ENCODE measurements at places on chromosomes 1 and 21.

GRCh38 chr1:83818916-83819315 lies 180.0 kb downstream of the TTLL7 start:
- DNase-seq, result no peak

GRCh38 chr1:1331068-1331965 lies at the start of gene TAS1R3:
TAS1R3 (plus strand) TSS chr1:1331280; CDS start chr1:1331346, 66 bp downstream.
- DNase-seq, result no peak

- DNase-seq, result no peak
These were observed 458 bp upstream of the ALPL start for GRCh38 chr1:21508580-21509350.

DNA sequence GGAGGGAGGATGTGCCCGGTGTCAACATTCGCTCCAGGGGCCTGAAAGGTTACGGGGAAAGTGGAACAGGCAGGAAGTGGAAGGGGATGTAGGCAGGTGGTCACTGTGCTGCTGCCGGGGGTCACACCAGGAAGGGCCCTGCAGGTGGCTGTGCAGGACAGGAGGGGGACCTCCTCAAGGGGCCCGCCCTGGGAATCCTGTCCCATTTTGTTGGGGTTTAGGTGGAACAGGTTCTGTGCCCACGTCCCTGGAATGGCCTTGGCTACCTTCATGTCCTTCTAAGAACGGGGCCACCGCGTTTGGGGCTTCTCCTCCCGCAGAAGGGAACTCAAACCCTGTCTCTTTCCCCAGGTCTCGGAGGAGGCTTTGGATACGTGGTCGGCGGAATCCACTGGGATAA lies 11.9 kb downstream of the SLC45A1 start:
- no peak for DNase-seq

GRCh38 chr1:197016751-197017150 lies 39.4 kb downstream of the CFHR5 start:
- DNase-seq, result no peak

DNA sequence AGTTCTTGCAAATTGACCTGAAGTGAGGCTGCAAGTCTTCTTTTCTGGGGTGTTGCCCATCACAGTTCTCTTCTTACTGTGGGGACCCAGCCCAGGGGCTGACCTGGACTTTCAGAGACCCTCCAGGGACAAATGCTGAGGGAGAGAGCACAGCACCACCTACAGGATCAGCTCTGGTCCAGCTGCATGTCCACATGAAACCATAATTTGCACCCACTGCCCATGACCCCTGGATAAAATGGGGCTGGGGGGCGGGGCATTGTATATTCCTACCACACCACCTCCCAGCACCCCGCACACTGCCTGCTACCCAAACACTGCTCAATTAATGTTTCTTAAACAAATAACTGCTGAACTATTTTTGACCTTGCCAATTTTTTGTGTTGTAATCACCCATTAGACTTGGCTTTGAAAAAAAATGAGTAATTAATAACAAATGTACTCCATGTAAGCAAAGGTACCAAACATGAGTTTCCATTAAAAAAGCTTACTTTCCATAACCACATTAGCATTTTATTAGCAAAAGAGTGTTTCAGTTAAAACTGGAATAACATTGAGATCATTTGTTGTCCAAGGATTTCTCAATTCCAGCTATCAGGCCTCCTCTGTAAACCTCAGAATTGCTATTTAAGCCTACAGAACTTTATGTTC lies 168.0 kb upstream of the RAB4A start:
- no peak for DNase-seq

DNA sequence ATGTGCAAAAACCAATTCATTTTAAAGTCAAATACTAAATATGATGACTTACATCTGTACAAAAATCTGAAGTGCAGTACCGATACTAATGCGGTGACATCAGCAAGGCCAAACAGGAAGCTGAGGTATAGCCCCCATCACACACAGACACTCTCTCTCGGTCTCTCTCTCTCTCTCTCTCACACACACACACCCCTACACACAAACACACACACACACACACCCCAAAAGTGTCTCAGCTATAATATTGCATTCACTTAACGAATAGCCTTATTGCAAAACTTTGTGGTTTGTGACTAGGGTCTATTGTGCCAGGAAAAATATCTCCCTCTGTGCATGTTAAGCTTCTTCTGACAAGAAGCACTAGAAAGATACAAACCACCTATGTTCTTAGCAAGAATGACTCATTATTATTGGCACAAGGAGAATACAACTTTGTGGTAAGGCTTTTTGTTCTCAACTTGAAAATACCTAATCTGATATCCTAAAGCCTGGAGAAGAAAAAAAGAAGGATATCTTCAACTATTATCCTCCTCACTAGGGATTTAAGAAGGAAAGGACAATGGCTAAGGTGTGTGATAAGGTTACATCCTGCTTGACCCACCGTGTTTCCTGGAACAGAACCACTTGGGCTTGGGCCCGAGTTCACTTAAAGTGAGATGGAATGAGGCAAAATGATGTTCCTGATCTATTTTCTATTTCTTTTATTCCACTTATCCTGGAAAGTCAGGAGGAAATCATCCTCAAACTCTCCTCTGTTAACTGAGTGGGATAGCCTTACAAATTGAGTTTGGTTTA lies 107.1 kb downstream of the NIBAN1 start:
- no peak for DNase-seq

DNA sequence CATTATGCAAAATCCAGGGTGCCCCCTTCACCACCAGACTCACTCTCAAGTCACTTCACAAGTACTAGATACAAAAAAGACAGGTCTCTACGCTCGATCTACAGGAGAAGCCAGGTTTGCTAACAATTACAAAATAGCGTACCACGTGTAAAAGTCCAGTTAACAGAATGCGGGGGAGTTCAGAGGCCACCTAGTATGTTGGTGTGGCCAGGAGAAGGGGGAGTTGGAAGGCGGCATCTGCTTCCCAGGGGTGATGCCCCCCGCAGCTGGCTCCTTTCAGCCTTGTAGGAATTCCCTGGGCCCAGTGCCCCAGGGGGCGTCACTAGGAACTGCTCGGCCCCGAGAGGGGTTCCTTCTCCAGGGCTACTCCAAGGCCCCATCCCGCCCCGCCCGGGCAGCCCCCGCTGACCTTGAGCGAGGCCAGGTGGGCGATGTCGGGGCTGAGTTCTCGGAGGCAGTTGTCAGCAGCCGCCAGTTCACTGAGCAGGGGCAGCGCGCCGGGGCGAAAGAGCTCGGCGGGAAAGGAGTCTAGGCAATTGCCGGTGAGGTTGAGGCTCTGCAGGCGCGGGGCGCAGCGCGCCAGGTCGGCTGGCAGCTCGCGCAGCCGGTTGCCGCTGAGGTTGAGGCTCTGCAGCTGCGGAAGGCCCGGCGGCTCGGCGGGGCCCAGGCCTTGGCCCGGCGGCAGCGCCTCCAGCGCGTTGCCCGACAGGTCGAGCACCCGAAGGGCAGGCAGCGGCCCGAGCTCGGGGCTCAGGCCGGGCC lies 664 bp downstream of the LRRC47 start:
- no peak for DNase-seq

GRCh38 chr1:7975212-7975865 lies 13.8 kb downstream of the PARK7 start:
- DNase-seq, result peak; percentile 55

GRCh38 chr1:61980561-61980960 lies 214.1 kb upstream of the L1TD1 start:
- no peak for DNase-seq

- DNase-seq, result no peak
These were observed 57.9 kb downstream of the EPRS1 start for GRCh38 chr1:219988387-219988786.

DNA sequence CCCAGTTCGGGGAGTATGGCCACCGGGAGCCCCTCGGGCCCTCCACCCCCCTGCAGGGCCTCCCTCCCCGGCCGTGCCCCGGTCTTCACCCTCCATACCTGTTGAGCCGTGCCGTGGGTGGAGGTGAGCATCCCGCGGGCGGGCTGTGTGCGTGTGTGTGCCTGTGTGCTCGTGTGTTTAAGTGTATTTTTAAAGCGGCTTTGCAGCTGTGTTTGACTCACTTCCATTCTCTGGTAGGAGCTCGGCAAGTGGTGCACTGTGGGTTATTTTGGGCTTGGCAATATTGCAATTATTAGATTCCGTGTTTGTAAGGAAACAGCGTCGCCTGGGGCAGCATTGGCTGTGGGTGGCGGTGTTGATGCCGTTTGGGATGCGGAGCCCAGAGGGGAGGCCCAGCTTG lies 20.3 kb upstream of the PLCH2 start:
- DNase-seq, result no peak

- no peak for DNase-seq
These were observed 3.2 kb upstream of the GUK1 start for GRCh38 chr1:228136901-228137300.

DNA sequence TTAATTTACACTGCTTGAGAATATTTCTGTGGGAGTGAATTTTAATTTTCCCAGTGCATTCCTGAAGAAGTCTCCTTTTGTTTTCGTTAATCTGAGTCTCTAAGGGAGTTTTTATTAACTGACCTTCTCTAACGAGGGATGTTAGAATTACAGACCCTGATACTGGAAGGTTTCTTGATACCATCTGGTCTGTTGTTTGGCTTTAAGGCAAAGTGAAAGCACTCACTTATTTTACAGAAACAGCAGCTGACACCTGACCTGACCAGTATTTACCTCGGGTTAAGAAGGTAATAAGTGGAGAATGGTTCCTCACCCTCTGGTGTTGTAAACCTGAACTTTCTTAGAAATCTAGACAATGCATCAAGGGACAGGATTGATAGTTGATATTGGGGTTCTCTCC lies 12.4 kb downstream of the CDC14A start:
- no peak for DNase-seq

DNA sequence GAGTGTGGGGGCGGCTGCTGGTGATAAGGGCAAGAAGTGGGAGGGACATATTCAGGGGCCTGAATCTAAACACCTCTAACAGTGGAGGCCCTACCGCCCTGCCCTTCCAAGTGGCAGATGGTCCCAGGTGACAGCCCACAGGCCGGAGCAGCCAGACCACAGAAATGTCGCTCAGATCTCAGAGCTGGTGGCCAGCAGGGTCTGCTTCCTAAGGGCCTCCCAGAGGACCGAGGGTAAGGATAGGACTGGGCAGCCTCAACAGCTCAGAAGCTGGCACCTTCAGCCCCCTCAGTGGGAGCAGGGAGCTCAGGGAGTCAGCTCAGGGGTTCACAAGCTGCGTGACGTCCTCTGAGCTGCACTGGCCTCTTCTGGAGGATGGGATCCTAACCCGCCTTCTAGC lies 201.8 kb upstream of the ZC3H12A start:
- DNase-seq, result no peak

Measured in HS-27A (cell line).